ENCODE measurements at places on chromosomes 5 and 9.

DNA sequence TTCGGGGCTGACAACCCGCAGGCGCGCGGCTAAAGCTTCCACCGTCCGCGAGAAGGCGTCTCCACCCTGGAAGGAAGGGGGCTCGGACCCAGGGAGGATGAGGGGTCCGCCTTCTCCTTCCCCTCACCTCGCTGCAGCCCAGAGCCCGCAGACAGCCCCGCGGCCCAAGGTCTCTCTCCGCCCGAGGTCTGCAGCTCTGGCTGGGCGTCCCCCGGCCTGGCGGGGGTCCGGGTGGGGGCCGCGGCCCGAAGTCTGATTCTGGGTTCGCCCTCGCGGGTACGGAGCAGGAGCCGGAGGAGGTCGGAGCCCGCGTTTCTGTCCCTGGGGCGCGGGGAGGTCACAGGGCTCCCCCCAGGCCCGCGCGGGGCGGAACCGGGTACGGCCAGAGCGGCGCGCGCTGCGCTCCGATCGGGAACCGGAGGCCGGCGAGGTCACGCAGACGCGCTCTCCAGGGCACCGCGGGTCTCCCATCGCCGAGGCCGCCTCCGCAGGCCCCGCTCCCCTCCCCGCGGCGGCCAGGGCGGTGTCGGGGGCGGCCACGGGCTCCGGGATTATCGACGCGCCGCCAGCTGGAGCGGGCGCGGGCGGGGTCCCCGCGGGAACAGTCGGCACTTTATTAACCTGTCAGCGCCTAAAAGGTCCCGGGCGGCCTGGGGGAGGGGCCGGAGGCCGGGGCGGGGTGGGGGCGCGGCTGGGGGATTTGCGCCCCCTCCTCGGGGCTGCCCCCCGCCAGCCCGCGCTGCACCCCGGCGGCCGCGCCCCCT is 11.6 kb downstream of the LHX3 start:
- no peak for DNase-seq

DNA sequence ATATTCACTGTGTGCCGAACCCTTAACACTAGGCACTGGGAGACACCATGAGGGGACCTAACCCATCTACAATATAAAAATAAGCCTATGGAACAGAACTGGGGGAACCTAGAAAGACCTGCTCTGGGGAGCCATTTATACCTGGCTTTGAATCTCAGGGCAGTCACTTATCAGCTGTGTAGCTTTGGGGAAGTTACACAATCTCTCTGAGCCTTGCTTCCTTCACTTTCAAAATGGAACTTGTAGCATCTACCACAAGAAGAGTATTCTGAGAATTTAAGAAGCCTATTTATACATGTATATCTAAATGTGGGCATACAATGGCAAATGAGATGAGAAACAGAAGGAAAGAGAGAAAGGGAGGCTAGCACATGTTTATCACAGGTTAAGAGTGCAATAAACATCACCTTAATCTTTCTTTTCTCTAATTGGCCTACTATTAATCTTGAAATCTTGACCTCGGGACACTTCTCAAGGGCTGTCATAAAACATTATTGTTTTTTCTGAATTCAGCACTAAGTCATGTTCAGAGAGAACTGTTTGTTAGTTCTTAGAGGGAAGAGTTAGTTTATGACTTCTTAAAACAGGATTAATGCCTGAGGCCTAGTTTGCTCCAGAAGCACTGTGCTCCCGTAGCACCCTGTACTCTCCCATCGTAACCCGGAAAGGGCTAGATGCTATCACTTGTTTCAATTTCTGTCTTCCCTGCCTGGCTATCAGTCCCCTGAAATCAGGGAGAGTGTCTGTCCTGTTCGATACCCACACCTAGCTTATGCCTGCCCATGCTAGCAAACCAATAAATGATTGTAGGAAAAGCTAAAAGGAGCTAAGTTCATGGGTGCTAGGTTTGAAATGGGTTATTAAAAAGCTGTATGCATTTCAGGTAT is 606.4 kb upstream of the CLINT1 start:
- no peak for DNase-seq

DNA sequence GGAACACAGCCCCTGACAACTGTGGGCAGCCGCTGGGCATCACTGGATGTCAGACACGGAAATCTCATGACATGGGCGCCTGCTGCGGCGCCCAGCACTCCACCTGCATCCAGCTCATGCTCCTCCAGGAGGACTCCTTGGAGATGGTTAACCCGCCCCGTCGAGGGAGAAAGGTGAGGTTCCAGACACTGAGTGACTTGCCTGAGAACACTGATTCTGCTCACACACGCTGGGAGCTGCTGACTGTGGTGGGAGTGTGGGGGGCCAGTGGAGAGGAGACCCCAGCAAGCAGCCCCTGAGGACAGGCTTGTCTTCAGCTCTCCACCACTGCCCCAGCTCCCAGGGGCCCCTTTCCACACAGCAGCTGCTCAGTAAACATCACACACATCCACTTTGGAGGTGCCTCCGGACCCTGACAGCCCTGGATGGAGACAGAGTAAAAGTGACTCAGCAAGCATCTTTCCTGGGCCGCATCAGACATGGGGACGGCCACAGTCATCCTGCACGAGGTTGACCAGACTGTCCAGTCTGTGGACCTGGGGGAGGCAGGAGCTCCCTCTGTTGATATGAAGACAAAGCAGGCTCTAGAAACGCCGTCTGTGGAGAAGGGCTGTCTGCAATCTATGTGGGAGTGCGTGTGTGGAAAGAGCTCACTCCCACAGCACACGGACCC is 283.7 kb upstream of the IRX4 start:
- DNase-seq = no peak

- no peak for DNase-seq
Observed at GRCh38 chr5:6473284-6473683, 24.6 kb downstream of the UBE2QL1 start.

DNA sequence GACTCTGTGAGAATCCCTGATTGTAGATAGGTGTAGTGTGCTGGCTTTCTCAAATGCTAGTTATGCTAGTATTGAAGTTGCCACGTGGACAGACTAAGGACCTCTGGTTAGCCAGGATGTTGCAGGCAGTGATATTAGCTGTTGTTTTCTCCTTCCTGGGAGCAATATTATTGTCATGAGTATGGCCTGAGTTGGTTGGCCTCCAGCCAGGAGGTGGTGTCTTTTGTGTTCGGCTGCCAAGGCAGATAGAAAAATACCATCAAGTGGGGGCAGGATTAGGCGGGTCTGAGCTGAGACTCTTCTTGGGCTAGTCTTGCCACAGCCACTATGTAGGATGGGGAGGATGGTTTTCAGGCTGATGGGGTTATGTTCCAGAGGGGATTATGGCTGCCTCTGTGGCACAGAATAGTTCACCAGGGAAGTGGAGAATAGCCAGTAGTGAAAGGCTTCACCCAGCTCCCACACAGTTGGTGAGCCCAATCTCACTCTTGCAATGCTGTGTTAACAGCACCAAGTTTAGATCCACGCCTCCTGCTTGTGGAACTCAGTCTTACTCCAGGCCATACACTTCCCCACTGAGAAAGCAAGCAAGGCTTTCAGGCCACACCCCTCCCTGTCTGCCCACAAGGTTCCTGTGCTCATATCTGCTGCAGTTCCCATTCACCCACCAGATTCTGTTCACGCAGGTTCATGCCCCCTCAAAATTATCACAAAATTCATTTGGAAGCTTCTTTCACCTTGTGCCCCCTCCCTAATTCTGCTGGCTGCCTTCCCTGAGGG is 31.2 kb downstream of the GHR start:
- peak; percentile 34 for DNase-seq

DNA sequence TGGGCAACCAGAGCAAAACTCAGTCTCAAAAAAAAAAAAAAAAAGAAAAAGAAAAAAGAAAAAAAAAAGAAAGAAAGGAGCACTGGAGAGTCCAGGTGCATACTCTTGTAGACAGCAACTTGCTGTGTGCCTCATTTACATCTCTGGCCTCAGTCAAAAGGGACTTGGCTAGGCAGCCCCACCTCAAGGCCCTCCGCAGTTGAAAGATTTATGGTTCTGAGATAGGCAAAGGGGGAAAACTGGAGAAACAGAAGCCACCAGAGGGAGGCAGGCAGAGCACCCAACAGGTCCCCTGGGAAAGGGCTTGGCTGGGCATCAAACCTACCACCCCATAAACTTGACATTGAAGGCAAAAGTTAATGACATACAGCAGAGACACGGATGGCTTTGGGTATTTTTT is 6.1 kb downstream of the ORM2 start:
- DNase-seq = no peak

- DNase-seq = peak; percentile 34
Observed at GRCh38 chr5:160837211-160837610, 14.8 kb downstream of the ATP10B start.
